ENCODE measurements at places on chromosomes 6 and 20.

GRCh38 chr6:144194293-144194810 is 44.0 kb downstream of the STX11 start:
- no peak for DNase-seq

DNA sequence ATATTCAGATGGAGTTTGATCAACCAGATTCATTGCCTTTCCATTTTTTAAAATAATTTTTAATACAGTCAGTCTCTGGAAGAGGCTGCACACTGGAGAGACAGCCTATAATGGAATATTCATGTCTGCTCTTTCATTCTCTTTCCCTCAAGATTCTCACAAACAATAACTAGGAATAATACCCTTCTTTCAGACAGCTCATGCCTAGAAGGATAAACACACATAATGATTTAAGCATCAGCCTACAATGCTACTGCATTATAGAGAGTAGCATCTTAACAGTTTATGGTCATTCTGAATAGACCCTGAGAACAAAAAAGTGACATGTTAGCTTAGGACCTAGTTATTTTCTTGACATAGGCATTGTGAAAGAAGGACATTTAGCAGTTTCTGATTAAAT is 1692.3 kb downstream of the GRIK2 start:
- DNase-seq: no peak

- no peak for DNase-seq
Observed at GRCh38 chr6:152173957-152174356, 366.5 kb downstream of the ESR1 start.

DNA sequence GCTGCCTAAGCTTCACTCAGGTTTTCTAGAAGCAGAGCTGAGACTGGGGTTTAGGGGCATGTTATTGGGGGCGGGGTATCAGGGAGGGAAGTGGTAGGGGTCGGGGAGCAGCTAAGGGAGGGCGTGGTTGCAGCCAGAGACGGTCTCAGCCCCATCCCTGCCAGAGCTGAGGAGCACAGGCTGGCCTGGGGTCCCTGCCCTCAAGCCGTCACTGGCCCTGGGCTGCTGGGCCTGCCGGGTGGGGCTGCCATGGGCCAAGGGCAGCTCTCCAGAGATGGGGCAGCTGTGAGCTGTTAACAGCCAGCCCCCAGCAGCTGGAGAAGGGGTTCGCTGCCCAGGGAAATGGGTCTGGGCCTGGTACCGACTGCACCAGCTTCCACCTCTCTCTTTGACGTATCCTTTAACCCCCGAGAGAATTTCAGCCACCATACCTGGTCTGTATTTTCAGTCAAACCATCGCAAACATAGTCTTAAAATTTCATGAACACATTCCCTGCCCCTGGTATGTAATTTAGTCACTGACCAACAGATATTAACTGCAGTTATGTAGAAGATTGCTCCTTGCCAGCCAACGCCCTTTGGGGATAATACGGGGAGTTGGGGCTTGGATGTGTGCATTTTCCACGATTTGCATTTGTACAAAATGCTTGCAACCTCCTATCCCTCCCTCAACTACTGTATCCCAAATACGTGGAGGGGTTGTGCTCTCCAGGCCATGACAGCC is 253.4 kb downstream of the TAF4 start:
- DNase-seq: no peak

DNA sequence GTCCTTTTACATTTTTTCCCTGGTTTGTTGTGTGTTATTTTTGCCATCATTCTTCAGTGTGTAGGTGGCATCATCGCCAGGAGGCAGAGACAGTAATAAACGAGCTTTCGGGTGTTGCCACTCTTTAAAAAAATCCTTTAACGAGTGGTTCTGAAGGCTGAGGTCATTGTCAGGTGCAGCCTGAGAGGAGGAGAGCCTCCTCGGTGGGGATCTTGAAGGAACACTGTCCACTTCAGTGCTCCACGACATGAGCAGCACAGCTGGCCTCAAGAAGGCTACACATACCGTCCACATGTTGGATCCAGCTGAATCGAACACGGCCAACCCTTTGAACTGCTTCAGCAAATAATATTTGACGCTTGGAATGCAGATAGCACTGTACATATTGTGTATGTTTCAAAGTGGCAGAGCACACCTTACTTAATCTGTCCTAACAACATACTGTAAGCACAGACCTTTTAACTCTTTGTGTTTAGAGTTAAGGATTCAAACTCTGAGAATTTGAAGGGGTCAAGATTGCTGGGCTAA is 48.0 kb upstream of the FOXQ1 start:
- DNase-seq: no peak

DNA sequence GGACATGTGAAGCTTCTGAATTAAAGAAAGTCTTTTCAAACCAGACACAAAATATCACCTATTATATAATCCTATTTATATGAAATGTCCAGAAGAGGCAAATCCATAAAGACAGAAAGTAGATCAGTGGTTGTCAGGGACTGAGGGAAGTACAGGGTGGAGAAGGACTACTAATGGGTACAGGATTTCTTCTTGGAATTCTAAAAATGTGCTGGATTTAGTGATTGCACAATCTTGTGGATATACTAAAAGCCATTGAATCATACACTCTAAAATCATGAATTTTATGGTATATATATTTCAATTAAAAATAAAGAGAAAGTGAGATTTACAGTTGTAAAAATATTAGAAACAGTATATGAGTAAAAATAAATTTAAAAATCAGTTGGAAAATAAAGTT is 18.7 kb upstream of the MC3R start:
- no peak for DNase-seq

GRCh38 chr6:134544737-134545136 is 226.8 kb upstream of the SGK1 start:
- peak; percentile 83 for DNase-seq

- DNase-seq: no peak
Observed at GRCh38 chr6:150651808-150652470, 52.3 kb downstream of the PLEKHG1 start.

GRCh38 chr20:36148439-36148838 is 6.1 kb upstream of the EPB41L1 start:
- no peak for DNase-seq

GRCh38 chr6:40477246-40478126 is 109.7 kb downstream of the LRFN2 start:
- no peak for DNase-seq

- no peak for DNase-seq
Observed at GRCh38 chr6:42350911-42351310, 100.8 kb downstream of the TRERF1 start.

DNA sequence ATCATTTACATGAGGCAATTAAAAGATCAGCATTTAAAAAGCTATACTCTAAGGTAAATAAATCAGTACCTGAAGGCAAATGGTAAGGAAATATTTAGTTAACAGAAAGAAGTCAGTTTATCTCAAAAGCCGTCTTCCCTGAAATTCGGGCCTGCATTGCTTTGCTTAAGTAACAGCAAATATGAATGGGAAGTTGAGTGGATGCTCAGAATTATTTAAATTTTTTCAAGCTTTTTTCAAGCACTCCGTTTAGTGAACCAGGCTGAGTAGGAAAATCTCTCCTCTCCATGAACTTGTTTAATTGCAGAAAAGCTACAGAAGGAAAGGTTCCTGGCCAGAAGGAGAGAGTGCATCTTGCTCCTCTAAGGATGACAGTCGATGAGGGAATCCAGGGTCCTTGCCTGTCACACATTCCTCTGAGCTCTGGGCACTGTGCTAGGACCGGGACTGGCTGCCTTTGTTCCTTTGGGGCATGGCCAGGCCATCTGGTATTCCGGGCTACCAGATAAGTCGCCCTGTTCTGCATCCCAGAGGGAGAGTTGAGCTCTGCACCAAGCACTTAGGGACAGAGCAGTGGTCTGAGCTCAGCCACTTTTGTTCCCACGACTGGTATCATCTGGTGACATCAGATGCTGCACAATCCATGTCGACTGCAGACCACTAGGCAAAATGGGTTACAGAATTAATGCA is 77.6 kb downstream of the RIN2 start:
- no peak for DNase-seq

DNA sequence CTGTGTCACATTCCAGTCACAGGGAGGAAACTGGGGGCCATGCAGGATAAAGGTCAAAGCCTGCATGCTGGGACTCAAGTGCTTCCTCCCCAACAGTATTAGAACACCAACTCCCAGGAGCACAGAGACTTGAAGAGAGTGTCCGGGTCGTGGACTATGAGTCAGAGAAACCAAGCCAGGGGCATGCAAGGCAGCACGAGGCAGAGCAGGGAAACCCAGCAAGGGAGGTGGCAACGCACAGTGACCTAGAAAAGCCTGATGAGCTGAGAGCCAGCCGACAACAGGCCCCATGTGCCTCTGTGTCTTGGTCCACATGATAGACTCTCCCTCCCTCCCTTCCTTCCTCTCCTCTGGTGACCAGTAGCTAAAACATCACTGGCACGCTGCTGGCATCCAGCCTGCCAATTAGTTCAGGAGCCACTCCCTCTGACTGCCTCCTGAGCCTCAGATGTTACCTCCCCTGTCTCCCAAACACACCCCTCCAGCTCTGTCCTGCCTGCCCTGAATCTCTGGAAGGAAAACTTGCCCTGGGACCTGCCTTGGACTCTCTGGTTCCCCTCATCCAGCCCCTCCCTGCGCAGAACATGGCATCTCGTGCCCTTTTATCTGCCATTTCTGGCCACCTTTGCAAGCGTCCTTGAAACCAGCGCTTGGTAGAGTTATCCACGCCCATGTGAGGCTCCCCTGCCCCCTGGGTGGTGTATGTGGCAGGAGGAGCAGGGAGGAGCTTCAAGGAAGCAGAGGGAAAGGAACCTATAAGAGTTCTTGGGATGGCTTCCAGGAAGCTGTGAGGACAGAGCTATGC is 16.2 kb upstream of the RNF39 start:
- peak; percentile 89 for DNase-seq

- no peak for DNase-seq
Observed at GRCh38 chr20:9971746-9972145, 63.0 kb upstream of the ANKEF1 start.

- no peak for DNase-seq
Observed at GRCh38 chr20:34389206-34389953, 26.3 kb downstream of the ITCH start.

- no peak for DNase-seq
Observed at GRCh38 chr20:41894255-41894963, 276.2 kb upstream of the CHD6 start.

GRCh38 chr6:110389689-110390382 is 25.5 kb downstream of the DDO start:
- DNase-seq: no peak

DNA sequence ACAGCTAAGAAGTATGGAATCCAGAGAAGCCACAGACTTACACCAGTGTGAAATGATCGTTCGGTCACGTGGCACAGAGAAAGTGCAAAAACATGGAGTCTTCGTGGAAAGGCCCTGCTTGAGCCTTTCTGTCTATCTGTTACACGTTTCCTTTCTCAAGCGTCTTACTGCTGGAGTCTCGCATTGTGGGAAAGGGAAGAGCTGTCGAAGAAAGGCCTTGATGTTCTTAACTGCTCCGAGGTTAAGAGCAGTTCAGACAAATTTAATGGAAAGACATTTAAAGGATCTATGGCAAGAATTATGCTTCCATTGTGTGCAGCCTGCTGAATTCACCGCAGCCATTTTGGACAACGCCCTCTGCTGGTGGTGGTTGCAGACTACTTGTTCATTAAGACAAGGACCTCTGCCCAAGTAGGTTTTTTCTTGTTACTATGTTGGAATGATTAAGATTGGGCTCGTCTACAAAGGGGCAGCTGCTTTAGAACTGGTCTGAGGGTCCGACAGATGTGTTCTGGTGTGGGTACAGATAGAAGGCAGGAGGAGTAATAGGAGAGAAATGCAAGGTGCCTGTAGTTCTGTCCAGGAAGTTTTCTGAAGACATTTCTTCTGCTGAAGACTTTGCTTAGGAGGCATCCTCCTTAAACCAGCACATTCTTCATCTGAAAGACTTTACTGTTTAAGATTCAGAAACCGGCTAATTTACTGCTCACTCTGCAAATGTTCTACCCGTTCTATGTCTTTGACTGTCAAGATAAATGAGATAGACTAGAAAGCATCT is 24.7 kb upstream of the CCN6 start:
- DNase-seq: peak; percentile 91

- no peak for DNase-seq
Observed at GRCh38 chr6:160837146-160837545, 135.1 kb downstream of the PLG start.

- DNase-seq: no peak
Observed at GRCh38 chr6:42095094-42095493, 44.8 kb downstream of the TAF8 start.

- no peak for DNase-seq
Observed at GRCh38 chr6:2939315-2940009, 31.9 kb downstream of the SERPINB6 start.

DNA sequence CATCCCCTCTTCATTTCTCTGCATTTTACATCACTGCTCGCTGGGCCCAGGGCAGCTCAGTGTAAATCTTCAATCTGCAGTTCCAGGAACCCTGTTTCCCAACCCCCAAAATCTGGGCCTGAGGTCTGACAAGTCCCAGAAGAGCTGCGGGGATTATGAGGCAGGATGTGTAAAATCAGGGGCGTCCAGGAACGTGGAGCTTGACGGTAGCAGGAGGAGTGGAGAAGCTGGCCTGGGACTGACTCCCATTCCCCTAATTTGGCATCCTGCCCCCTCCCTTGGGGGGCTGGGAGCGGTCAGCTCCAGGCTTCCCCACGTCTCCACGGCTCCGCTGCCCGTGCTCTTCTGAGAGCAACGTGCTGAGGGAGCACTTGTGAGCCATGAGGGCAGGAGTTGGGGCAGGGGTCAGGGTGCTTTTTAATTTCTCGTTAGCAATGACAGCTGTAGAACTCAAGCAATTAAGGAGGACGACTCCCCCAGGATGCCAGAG is 23.4 kb upstream of the VEGFA start:
- no peak for DNase-seq

DNA sequence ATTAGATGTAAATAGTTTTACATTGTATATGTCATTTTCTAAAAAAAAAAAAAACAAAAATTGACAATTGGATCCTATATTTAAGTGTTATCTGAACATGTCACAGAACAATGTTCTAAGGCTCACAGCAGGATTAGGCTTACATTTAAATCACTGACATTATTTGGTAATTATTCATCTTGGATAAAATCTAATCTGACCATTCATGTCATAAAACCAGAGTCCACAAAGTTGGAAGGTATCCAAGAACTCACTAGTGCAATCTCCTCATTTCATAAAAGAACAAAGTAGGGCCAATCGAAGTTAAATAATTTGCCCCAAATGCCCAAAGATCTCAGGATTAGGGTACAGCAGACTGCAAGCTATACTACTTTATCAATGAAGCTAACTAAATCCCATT is 73.0 kb downstream of the PDSS2 start:
- no peak for DNase-seq

DNA sequence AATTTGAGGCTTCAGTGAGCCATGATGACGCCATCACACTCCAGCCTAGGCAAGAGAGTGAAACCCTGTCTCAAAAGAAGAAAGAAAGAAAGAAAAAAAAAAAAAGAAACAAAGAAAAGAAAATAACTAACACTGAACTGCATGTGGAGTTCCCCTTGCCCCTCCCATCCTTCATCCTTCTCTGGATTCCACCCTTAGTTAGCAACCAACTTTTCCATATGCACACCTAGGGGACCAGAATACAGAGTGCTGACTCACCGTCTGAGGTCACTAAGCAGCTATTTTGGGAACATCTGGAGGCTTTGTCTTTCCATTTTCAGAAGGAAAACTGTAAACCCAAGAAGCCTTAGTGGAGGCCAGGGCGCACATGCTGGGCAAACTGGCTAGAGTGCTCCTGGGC is 257.4 kb downstream of the MAFB start:
- DNase-seq: no peak

All from suppressor macrophage (primary cell).